ENCODE measurements at places on chromosomes 6 and 20.

GRCh38 chr20:47031004-47031403 is 136.4 kb downstream of the EYA2 start:
- no peak for DNase-seq

GRCh38 chr6:73774311-73774774 is 78.3 kb downstream of the CD109 start:
- no peak for DNase-seq

GRCh38 chr20:49659056-49659455 is 54.6 kb downstream of the B4GALT5 start:
- DNase-seq, result no peak

- no peak for DNase-seq
Measured at GRCh38 chr20:50610212-50610718, 81.1 kb downstream of the RIPOR3 start.

- no peak for DNase-seq
Measured at GRCh38 chr6:121830736-121831135, 395.3 kb downstream of the GJA1 start.

DNA sequence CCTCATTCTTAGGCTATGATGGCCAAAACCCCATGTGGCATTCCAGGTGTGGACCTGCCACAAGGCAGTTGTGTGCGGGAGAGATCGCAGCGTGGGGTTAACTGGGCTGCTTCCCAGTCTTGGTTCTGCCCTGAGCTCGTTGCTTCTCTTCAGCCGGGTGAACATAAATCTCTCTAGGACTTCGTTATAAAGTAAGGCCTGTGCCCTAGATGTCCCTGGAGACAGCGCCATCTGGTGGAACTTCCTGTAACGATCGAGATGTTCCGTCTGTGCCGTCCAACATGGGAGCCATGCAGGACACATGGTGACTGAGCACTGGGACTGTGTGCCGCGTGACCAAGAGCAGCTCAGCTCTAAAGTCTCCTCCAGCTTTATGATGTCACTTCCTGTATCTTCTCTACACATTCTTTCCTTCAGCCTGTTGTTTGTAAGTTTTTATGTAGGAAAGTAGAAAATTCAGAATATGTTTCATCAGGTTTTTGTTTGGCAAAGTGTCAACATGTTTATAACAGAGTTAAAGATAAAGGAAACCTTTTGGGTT is 26.8 kb upstream of the RPP40 start:
- peak; percentile 30 for DNase-seq

GRCh38 chr20:59308493-59309201 is 8.2 kb downstream of the EDN3 start:
- DNase-seq, result no peak

GRCh38 chr6:14671261-14671681 is 553.7 kb downstream of the CD83 start:
- DNase-seq, result no peak

DNA sequence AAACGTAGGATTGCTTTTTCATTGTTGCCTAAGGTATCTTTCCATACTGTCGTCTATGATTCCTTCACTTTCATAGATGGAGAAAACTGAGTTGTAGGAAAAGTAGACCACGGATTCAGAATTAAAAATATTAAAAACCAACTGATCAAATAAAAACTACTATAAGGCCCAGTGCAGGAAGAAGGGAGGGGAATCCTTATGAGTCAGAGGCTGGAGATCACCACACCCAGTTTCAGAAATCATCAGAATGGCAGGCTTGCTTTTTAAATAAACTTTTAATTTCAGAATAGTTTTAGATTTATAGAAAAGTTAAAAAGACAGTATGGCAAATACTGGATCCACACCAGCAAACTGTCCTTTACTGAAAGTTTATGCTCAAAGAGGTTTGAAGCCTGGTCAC is 32.0 kb upstream of the POPDC3 start:
- no peak for DNase-seq

- no peak for DNase-seq
Measured at GRCh38 chr6:159311618-159312017, 142.4 kb downstream of the FNDC1 start.

DNA sequence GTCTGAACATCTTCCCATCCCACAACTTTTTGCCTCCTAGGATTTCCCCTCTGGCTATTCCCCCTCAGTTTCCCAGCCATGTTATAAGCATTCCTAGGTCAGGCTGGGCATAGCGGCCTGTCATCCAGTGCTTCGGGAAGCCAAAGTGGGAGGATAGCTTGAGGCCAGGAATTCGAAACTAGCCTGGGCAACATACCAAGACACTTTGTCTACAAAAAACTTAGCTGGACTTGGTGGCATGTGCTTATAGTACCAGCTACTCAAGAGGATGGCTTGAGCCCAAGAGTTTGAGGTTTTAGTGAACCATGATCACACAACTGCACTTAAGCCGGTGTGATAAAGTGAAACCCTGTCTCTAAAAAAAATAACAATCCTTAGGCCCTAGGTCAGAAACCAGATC is 447.4 kb downstream of the KIF16B start:
- DNase-seq, result no peak

- no peak for DNase-seq
Measured at GRCh38 chr6:56023829-56024228, 148.4 kb upstream of the BMP5 start.

GRCh38 chr20:884983-885952 is 30.9 kb downstream of the ANGPT4 start:
- DNase-seq, result no peak

Data from activated T-helper 1 cell treated with Interleukin-2 at 50 U/mL for 16 hours (primary cell).